ENCODE measurements at places on chromosomes 5 and 9.

- DNase-seq: peak; percentile 15
Observed at GRCh38 chr5:66958980-66959641, 237.5 kb downstream of the CD180 start.

- no peak for DNase-seq
Observed at GRCh38 chr9:13508086-13508485, 228.6 kb upstream of the MPDZ start.

- no peak for DNase-seq
Observed at GRCh38 chr9:86303316-86303975, 21.1 kb upstream of the ISCA1 start.

DNA sequence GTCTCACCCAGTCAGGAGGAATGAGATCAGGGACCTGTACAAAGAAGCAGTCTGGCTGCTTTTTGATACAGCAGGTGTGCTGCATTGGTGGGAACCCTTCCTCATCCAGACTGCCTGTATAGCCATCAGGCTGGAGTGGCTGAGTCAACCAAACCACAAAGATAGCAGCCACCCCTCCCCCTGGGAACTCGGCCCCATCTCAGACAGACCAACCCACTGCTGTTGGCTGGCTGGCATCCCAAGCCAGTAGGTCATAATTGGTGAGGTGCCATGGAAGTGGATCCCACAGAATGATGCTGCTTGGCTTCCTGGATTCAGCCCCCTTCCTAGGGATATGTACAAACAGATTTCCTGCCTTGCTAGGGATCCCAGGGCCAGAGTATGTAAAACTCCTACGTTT, 60.9 kb downstream of the YTHDC2 start:
- DNase-seq: no peak

- no peak for DNase-seq
Observed at GRCh38 chr9:36078051-36078450, 41.3 kb downstream of the RECK start.

DNA sequence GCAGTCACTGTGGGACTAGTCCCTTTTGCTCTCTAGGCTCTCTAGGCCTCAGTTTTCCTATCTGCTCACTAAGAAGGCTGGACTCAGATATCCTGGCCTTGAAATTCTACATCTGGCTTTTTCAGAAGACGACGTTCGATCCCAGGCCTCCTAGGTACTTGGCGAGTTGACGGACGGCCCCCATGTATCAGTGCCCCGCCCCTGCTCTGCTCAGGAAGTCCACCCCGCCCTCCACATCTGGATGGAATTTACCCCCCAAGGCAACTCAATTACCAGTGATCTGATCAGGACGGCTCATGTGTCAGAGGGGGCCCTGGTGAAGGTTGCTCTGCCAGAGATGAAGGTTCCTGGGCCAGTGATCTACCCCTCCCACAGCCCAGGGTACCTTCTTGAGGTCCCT, 44.1 kb upstream of the SYNPO start:
- no peak for DNase-seq
